ENCODE measurements at places on chromosomes 1 and 21.

DNA sequence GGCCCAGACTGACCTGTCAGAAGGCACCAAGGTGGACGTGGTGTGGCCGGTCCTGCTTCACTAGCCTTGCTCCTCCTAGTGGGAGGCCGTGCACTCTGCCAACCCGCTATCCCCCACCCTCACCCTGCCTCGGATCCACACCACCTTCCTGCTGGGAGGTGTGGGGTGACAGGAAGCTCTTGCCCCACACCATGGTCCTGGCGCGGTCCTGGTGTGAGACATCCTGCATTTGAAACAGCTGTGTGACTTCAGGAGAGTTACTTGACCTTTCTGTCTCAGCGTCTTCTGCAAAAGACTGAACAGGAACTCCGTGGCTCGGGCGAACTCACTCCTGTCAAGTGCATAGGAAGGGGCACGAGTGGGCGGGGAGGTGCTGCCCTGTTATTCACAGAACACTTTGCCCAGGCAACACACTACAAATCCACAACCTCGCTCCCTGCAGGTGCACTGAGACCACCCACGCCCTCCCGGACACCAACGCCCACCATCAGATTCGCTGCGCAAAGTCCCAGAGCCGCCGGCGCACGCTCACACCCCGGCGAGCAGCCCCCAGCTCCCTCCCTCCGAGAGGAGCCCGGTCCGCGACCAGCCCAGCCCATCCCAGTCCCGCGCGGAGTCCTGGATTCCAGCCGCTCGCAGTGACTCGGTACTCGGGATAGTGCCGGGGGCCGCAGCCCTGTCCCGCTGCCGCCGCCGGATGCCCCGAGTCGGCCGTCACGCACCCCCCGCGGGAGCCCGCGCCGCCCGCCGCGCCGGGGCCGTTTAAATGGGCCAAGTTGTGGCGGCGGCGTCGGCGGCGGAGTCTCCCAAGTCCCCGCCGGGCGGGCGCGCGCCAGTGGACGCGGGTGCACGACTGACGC lies at the start of gene SAMD11:
TSS of gene SAMD11 (plus strand) at position 793 of the 860 bp plus-strand sequence. CDS start 509 bp downstream, outside the sequence.
- DNase-seq: peak; percentile 29

GRCh38 chr1:205545991-205546390 lies 41.5 kb downstream of the CDK18 start:
- no peak for DNase-seq

GRCh38 chr1:61450872-61451571 lies 273.9 kb downstream of the TM2D1 start:
- DNase-seq: no peak

GRCh38 chr1:53449021-53449420 lies 10.2 kb upstream of the DMRTB1 start:
- DNase-seq: no peak
